ENCODE measurements at places on chromosomes 3 and 15.
A peak's percentile ranks its signal among the peaks of the same experiment; 100 is the strongest.

DNA sequence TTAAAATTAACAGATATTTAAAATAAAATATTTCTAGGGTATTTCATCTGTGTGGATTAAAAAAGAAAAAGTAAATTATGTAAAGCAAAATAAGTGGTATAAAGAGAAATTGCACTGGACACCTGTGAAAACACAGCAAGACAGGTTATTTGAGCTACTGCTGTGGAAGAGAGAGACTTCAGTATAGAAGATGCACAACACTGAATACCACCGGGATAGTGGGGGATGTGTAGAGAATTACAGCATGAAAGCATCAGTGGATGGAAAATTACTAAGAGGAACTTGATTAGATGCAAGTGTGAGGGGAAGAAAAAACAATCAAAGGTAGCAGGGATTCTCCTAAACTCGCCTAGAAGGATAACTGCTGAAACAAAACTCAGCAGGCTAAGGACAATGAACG is 1242.5 kb upstream of the GBE1 start:
- DNase-seq = no peak

DNA sequence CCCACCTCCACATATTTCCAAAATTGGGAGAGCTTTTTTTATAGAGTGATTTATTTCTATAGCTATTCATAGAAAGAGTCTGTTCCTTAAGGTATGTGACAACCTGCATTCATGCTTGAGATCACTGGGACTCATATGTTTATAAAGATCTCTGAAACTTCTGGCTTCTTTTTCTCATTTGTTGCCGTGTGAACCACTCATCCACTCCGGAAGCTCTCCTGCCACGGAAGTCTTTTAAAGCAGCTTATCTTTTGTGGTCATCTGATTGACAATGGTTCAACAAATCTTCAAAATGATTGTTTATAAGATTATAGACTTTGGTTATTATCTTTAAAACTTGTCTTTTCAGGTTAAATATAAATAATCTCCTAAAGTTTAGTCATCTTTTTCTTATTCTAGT is 260.5 kb downstream of the C3orf38 start:
- DNase-seq = no peak

DNA sequence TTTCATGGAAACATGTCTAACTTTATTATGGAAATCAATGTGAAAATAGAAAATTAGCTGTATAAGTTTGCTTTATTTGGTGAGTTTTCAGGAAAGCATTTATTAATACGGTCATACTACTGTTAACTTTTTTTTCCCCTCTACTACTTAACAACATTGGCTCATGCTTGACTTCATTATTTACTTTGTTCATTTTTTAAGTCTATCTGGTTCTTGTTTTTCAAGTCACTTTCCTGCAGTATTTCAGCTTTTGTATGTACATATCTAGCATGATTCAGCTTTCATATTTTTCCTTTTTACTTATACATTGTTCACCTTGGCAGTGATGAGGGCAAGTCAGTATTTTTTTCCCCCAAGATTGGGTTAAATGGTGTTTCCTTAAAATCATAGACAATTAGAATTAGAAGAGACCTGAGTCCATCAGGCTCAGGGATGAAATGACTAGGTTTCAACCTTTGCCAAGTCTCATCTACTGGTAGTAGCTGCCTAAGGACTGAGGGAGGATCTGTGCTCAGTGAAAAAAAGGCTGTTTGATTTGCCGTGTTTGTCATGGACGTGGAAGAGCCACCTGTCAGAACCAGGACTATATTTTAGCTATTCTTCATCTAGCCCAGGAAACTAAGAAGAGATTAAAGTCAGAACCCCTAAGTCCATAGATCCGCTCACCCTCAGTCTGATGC is 15.4 kb downstream of the TMOD3 start:
- DNase-seq = no peak

DNA sequence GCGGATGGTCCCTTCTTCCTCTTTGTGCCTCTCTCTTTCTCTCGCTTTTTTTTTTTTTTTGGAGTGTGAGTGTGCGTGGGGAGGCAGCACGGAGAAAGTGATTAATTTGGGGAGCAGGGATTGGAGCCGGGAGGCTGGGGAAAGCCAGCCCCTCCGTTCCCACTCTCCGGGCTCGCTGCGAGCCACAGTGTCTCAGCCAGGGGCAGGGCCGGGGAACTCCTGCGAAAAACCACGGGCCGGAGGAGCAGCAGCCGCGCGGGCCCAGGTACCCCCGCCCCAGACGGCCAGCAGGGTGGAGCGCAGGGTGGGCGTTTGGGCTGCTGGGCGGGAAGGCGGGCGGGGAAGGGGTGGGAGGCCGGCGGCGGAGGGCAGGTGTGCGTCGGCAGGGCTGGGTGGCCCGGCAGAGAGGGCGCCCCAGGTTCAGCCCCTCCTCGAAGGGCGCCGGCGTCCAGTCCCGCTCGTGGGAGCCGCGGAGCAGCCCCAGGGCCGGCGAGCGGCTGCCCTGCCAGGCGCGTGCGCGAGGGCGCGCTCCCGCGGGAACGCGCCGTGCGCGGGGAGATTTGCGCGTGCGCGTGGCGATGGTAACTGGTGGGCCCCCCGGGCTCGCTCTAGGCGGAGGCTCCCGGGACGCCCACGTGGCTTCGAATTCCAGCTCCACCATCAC is 1.4 kb downstream of the CHL1 start:
- DNase-seq = peak; percentile 29

GRCh38 chr3:45787551-45787950 is 8.8 kb downstream of the SLC6A20 start:
- no peak for DNase-seq

DNA sequence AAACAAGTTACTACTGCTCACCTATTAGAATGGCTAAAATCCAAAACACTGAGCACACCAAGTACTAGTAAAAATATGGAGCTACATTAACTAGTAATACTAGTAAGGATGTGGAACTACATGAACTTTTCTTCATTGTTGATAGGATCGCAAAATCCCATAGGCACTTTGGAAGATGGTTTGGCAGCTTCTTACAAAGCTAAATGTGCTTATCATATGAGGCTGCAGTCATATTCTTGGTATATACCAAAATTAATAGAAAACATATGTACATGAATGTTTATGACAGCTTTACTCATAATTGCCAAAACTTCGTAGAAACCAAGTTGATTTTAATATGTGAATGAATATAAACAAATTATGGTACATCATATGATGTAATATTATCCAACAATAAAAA is 366.8 kb upstream of the KCNMB2 start:
- DNase-seq = no peak

- no peak for DNase-seq
Observed at GRCh38 chr15:43538091-43538490, 20.7 kb downstream of the MAP1A start.

- DNase-seq = no peak
Observed at GRCh38 chr3:14519406-14519805, 20.7 kb downstream of the GRIP2 start.

DNA sequence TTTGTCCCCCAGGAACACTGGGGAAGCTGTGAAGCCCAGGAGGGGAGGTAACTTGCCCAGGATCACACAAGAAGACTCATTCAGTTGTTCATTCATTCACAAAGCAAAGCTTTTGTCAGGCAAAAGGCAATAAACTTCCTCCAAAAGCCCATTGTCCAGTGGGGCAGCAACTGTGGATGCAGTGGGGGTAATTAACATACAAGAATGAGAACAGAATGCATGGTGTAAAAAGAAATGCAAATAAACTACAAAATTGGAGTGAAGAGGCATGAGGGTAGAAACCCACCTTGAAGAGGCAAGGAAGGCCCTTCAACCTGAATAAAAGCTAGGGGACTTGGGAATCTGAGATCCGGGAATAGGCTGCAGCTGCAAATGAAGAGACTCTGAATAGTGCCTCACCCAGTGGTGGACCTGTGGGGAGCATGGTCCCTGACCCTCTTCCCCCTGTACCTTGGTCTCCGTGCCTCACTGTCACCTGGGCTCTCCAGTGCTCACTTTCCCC is 363.6 kb downstream of the CLSTN2 start:
- DNase-seq = no peak

GRCh38 chr3:98741121-98741716 is 21.9 kb upstream of the ST3GAL6 start:
- DNase-seq = no peak

DNA sequence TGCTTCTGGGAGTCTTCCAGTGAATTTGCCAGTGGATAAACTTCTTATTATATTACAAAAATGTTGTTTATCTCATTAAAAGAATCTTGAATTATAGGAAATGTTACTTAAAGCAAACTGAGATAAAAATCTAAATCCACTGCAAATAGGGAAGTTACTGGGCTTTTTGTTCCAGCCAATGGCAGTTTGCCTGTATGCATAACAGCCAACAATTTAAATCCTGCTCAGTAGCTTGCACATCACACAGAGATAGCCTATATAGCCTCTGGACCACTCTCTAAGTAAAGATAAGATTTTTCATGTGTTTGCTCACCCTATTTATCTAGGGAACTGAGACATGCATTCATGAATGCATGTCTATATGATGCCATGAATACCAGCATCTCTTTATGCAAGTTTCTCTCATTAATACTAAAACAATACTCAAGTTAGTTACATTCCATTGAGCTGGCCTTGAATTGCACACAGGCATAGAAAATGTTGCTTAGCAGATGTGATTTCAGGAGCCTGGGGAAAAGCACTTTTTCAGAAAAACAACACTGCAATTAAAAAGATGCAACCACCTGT is 92.1 kb upstream of the GPR149 start:
- DNase-seq = no peak

- no peak for DNase-seq
Observed at GRCh38 chr3:183375337-183375736, 53.1 kb downstream of the MCF2L2 start.

DNA sequence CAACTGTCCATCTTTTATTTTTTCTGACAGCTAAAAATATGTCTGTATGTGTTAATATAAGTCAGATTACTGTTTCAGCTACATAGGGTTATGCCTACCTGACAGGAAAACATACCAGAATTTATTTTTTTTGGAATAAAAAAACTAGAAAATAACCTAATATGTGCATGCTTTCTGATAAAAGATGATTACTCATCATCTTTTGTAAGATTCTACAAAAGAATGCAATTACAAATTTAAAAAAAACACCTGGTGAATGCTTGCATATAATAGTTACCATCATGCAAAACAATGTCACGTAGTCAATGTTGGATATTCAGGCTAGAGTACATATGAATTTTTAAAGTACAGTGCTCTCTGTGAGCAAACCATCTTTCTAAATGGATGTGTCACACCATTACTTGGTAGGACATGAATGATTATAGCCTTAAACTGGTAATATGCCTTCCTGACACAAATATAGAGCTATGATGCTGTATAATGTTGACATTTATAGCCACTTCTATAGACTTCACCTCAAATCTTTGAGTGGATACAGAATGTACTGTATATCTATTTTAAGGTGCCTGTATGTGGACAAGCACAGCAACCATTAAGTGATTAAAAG is 180.6 kb downstream of the EPHA3 start:
- no peak for DNase-seq

GRCh38 chr3:194675680-194676079 is 3.7 kb upstream of the LSG1 start:
- no peak for DNase-seq

DNA sequence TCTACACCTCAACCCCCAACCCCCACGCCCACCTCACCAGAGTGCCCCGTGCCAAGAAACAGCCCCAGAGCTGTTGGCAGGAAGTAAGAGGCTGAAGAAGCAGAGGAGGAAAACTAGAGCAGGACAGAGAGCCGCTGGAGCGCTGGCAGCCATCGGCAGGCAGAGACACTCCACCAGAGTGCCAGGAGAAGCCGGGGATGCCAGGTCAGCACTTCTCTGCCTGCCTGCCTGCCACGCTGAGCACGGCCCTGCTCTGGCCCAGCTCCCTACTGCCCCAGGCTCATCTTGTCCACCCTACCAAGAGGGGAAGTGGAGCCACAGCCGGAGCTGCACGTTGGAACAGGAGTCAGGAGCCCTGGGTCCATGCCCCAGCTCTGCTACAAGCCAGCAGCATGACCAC is 29.7 kb downstream of the CACNA2D2 start:
- DNase-seq = no peak

- no peak for DNase-seq
Observed at GRCh38 chr3:42665050-42665878, 11.8 kb downstream of the ZBTB47 start.

DNA sequence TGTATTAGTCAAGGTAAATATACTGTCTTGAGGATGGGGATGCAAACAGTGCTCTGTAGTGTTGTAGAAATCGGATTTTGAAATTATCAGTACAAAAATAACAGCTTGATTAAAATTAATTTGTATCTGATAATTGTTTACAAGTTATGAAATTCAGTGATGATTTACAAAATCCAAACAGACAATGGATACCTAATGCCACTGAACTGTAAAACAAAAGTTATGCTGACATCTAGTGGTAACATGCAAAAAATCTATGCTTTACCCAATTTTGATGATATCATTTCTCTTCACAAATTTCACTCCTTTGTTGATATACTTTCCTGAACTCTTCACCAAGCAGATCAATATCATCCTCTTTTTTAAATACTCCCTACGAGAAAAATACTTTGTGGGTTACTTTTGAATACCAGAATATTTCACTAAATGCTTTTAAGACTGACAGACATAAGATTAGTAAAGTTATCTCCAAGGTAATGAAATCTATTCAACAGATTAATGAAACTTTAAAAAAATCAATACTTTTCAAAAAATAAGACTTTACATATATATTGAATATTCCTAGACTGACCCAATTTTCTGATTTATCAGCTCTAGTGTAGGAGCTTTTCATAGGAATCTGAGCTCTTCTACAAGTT is 36.0 kb downstream of the MNS1 start:
- peak; percentile 9 for DNase-seq

- no peak for DNase-seq
Observed at GRCh38 chr3:4491855-4492207, 1.3 kb upstream of the ITPR1 start.

- no peak for DNase-seq
Observed at GRCh38 chr3:184801241-184801785, 10.7 kb upstream of the VPS8 start.

DNA sequence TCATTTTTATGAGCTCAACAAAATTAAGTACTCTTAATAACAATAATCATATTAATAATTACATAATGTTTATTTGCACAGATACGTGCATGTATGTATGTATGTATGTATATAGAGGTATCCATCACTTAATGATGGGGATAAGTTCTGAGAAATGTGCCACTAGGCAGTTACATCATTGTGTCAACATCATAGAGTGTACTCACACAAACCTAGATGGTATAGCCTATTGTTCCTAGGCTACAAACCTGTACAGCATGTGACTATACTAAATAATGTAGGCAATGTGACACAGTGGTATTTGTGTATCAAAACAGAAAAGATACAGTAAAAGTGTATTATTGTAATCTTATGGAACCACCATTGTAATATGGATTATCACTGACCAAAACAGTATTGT is 874.7 kb upstream of the GBE1 start:
- no peak for DNase-seq

GRCh38 chr15:89648106-89649012 is 6.9 kb downstream of the KIF7 start:
- no peak for DNase-seq

- DNase-seq = no peak
Observed at GRCh38 chr3:175338775-175339535, 479.8 kb downstream of the NAALADL2 start.

GRCh38 chr3:196235452-196236122 is 19.3 kb downstream of the SLC51A start:
- no peak for DNase-seq
